Fibroblast of skin of back (primary cell): ENCODE measurements at places on chromosomes 13 and 19.

GRCh38 chr13:72181661-72182060 lies 314.7 kb upstream of the DACH1 start:
- no peak for DNase-seq

DNA sequence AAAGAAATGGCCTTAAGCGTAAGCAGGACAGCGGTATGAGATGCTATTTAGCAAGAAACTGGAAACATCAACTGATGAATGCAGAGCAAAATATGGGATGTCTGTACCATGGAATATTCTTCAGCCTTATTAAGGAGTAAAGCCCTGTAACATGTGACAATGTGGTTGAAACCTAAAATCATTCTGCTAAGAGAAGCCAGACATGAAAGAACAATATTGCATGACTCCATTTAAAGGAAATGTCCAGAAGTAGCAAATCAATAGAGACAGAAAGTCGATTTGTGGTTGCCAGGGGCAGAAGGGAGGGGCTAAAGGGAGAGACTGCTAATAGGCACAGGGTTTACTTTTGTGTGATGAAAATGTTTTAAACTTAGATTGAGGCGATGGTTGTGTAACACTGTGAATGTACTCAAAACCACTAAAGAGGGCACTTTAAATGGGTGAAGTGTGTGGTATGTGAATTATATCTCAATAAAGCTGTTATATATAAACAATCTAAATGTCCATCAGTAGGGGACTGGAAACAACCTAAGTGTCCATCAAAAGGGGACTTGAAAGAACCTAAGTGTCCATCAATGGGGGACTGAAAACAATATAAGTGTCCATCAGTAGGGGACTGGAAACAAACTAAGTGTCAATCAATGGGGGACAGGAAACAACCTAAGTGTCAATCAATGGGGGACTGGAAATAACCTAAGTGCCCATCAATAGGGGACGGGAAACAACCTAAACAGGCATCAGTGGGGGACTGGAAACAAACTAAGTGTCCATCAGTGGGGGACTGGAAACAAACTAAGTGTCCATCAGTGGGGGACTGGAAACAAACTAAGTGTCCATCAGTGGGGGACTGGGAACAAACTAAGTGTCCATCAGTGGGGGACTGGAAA lies 45.4 kb downstream of the CCL25 start:
- no peak for DNase-seq

GRCh38 chr13:102441085-102441484 lies 39.2 kb upstream of the FGF14 start:
- DNase-seq: no peak

- DNase-seq: peak; percentile 61
These were observed 51.3 kb downstream of the RAB20 start for GRCh38 chr13:110509971-110510786.
